ENCODE measurements at places on chromosomes 12 and 14.

DNA sequence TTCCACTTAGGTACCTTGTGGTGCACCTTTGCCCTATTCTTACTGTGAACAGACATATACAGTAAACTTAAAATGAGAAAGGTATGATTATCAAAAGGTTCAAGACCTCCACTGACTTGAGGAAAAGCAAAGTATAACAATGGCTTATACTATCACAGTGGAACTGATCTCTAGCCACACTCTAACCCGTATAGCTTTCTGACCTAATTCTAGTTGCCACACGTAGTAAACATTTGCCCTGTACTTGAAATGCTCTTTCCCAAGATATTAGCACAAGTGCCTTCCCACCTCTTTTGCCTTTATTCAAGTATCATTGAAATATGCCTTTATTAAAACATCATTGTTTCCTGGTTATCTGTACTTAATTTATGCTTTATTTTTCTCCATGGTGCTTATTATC lies 250.4 kb upstream of the PPFIA2 start:
- no peak for DNase-seq

- DNase-seq: peak; percentile 66
These were observed 2.8 kb downstream of the FAM234B start for GRCh38 chr12:13046964-13047363.

- DNase-seq: no peak
These were observed 74.8 kb upstream of the PYGL start for GRCh38 chr14:51019089-51019488.

DNA sequence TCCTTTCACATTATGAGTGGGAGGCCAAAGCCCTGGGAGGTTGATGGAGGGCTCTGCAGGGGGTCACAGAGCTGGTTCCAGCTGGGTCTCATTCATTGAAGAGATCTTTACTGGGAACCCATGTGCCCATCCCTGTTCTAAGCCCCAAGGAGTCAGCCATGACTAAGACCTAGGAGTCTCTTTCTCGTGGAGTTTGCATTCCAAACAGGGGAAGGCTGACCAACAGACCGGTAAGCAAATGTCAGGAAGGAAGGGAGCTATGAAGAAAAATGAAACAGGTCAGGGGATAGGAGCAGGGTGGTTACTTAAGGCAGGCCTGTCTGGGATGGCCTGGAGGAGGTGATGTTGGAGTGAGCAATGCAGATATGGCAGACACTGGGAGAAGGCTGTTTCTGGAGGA lies 31.5 kb downstream of the SYNDIG1L start:
- no peak for DNase-seq

GRCh38 chr12:106188256-106188655 lies 49.5 kb upstream of the NUAK1 start:
- DNase-seq: no peak

GRCh38 chr14:101478796-101479410 lies 82.4 kb upstream of the DIO3 start:
- no peak for DNase-seq

- DNase-seq: no peak
These were observed 14.8 kb downstream of the BDKRB1 start for GRCh38 chr14:96270565-96271420.

DNA sequence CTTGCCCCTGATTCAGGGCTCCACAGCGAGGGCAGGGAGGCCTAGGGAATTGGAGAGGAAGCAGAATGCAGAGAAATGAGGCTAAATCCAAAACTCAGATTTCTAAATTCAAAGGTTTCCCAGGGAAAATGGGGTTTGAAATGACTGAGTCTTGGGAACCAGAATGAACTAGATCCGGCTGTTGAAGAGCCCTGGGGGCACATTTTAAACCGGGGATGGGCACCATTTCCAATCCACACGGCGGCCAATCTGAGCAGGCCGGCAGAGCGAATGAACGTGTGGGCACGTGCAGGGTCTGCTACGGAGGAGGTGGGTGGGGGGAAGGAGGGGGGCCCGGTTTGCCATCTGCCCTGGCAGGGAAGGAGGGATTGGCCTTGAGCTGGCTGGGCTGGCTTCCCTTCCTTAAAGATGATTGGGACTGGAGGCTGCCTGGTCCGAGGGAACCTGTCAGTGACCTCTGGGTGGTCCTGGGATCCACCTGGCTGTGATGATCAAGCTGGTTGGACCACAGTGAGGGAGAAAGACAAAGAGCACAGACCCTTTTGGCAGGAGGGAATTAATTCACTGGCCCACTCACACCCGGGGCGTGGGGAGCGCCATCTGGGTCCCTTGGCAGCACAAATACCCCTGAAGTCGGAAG lies 161.0 kb downstream of the RBM19 start:
- no peak for DNase-seq

DNA sequence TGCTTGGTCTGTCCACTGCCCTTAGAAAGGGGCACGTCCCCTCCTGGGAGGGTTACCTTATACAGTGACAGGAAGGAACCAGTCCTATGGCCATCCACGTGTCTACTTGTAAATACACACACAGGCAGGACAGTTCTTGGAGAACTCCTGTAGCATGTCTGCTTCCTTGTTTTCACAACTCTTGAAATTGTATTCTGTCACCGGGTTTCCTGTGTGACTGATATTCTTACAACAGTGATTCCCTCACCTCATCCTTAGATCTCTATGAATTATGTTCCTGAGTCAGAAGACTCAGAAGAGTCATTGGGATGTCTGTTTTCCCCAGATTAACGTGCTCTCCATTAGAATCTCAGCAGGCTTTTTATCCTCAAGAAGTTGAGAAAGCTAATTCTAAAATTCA lies 44.1 kb upstream of the DYNC1H1 start:
- no peak for DNase-seq

GRCh38 chr12:49825971-49826421 lies 2.2 kb downstream of the NCKAP5L start:
- no peak for DNase-seq

DNA sequence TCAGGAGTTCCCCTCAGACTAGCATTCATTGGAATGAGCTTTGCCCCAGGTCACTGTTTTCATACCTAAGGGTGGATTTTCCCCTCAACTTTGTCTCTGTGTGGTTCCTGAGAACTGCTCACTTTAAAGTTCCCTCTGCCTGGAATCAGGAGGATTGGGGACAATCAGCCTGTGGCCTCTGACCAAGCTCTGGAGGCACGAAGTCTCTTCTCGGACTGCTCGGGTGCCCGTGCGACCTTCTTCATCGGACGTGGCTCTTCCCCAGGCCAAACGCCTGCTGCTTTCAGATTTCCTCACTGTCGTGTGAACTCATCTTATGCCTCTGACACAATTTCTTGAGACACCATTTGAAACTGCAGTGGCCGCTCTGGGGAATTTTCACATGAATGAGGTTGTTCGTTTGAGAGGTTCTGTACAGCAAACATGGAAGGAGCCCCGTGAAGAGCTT lies 153.7 kb upstream of the PZP start:
- no peak for DNase-seq

DNA sequence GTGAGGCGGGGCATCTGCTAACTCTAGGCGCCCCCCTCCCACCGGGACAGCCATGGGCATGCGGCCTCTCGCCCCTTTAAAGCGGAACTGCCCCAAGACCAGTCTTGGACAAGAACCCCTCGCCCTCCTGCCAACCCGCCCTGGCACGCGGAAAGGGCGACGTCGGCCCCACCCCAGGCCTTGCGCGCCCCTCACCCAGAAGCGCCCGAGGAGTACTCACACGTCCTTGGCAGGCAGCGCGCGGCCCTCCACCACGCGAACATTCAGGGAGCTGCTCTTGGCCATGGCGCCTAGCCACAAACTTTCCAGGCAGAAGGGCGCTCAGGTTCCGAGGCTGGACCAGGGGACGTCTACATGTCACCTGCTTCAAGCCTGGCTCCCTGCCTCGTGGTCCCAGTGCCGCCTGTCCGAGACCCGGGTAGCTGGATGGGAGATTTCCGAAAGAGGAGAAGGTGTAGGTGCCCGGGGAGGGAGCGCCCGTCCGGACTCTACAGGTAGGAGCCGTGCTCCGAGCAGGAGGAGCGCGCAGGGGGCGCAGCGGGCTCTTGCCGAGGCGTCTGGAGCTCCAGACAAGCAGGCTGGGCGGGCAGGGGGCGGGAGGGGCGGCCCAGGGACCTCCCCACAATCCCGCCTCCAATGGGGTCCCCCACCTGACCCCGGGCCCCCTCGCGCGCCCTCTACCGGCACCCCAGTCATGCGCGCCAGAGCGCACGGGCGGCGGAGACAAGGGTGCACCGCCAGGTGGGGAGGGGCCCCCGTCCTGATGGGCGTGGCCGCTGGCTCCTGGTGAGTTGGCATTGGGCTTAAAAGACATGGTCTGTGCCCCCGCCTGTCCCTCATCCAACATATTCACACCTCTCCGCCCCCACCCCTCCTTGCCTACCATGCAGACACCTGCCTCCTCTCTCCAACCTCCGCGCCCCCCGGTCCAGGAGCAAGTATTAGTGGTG lies at the start of gene RASAL1:
RASAL1 (minus strand) TSS at position 584 of the 950 bp plus-strand sequence; CDS start at position 285, 299 bp downstream.
- peak; percentile 72 for DNase-seq

DNA sequence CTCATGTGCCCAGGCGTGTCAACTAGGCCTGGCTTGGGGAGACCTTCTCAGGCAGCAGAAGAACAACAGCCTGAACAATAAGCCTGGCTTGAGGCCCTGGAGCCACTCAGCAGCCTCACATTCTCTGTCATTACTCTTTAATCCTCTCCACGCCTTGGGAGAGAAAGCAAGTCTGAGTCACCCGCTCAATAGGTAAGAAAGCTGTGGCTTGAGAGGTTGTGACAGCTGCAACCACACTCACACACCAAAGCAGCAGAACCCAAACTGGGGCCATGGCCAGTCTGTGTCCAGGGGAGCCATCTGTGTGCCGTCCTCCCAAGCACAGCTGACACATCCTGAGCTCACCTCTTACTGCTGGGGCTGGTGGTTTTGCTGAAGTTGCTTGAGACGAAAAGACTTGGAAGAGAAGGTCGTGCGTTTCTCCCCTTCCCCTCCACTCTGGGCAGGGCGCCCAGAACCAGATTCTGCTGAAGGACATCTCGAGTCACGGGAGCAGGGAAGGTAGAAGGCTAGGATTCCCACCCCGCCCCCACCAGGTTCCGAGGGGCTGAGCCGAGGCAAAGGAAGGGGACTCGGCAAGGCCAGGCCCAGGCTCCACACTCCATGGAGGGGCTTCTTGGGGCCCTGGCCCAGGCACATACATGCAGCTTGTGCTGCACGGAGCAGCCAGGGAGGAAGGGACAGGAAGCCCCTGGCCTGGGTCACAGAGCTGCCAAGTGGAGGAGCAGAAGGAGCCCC lies 5.5 kb downstream of the TMEM63C start:
- DNase-seq: no peak

- no peak for DNase-seq
These were observed 27.8 kb downstream of the C14orf132 start for GRCh38 chr14:96066976-96067375.

GRCh38 chr12:126879842-126880241 lies 1387.1 kb upstream of the TMEM132C start:
- no peak for DNase-seq

All from activated CD4-positive, alpha-beta T cell treated with anti-CD3 and anti-CD28 coated beads, Interleukin-2, Interleukin-4, amounts not matched to agents 100 ng/mL and 50 ng/mL, durations not matched to agents 16 hours and 8 hours (primary cell).